NCI-H2227 treated with DMSO at 0.1 percent for 48 hours (cell line): ENCODE measurements at places on chromosomes 6 and 20.

- DNase-seq = no peak
Observed at GRCh38 chr6:24554474-24554873, 59.7 kb downstream of the ALDH5A1 start.

DNA sequence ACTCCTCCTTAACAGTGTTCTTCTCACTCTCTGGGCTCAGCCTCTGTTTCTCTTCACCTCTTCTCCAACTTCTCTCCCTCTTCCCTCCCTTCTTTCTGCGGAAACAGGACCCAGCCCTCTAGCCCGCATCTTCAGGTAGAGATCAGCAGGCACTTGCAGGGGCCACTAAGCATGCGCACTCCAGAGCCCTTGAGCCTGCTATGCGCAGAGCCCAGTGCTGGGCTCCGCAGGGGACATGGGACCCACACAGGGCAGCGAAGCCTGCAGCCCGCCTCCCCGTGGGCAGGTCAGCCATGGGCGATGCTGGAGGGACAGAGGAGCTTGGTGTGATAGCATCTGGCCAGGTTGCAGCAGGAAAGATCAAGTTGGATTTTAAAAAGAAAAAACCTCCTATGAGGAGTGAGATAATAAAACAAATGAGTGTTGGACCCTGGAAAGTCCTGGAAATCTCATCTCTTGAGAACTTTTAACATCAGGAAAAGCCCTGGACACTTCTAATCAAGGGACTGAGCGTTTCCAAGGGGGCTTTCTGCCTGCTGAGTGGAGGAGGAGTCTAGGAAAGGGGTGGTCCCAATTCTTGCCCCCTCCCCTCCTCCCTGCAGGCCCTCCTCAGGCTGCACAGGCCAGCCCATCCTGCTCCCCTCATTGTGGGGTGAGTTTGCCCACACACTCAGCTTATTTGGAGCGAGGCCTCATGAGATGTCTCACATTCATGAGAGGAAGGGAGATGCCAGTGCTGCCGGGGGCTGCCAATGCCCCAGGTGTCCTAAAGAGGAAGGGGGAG, 71.9 kb downstream of the MDGA1 start:
- DNase-seq = no peak

- no peak for DNase-seq
Observed at GRCh38 chr20:12072954-12073264, 155.2 kb downstream of the BTBD3 start.

- DNase-seq = no peak
Observed at GRCh38 chr6:12049165-12049564, 37.1 kb downstream of the HIVEP1 start.

DNA sequence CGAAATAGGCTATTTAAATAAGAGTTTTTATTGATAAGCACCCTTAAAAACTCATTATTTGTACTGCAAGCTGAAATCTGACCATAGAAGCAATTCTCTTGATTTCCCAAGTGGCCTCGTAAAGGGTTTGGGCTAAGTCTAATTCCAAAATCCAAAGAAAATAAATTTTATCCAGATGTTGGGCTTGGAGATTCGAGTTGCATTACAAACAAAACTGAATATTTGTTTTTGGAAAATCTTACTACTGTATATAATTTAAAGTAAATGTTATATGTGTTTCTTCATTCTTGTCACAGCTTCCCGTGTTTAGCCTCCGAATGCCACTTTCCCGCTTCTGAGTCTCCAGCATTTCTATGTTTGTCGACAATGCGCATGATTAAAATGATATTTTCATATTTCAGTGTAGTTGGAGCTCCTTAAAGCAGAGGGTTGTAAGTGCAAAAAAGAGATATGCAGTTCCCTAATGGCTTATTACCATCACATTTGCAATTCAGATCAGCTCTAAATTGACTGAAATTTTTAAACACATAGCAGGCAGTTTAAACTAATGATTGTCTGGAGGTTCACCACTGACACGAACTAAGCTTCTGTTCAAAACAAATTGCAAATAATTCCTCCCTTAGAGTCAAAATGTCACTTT, 47.0 kb downstream of the PRL start:
- no peak for DNase-seq

DNA sequence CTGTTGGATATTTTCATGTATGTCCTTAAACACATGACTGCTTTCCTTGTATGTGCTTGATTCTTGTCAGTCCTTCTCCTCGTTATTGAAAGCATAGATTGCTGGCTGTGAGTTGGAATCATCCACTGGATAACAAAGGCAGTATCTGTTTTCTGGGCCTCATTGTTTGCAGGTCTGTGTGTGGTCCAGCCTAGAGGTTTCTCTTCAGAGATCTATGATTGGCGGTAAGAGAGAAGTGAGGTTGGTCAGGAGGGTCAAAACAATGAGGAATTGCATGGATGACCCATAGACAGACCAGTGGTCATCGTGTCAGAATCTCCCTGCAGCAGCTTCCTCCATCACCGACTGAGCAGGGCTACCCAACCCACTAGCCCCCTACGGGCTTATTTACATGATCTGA, 915.0 kb downstream of the KIF16B start:
- DNase-seq = no peak

DNA sequence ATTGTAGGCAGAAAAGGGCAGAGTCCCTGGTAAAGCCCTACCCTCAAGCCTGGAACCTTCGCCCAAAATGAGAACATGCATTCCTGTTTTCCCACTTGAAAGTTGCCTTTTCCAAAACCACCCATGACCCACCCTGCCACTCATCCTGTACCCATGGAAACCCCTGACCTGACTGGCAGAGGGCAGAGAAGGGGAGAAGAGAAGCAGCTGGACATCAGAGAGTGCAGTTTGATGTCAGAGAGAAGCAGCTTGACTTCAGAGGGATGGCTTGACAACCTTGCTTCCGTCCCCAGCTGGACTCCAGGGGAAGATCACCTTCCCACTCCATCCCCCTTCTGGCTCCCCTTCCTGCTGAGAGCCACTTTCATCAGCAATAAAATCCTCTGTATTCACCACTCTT, 123.6 kb upstream of the SHLD1 start:
- DNase-seq = no peak
